Stimulated activated CD4-positive, alpha-beta T cell treated with anti-CD3 and anti-CD28 coated beads, Interleukin-4, amount 100 ng/mL, for 48 hours (primary cell): ENCODE measurements at places on chromosomes 5 and 9.

DNA sequence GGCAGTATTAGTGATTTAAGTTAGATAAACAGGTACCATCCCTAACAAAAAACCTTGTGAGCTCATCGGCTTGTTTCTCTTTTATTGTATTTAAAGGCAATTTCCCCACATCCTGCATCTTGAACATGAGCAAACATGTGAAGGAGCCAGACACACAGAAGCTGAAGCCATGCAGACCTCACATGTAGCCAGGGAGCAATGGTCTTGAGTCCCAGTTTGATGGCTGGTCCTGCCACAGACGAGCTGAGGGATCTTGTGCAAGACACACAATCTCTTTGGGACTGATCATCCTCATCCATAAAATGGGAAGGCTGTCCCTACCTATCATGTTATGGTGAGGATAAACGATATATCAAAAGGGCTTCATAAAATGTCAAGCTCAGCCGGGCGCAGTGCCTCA, 29.6 kb upstream of the XPA start:
- no peak for DNase-seq

- DNase-seq = no peak
Measured at GRCh38 chr5:4019841-4020240, 424.2 kb downstream of the IRX1 start.

DNA sequence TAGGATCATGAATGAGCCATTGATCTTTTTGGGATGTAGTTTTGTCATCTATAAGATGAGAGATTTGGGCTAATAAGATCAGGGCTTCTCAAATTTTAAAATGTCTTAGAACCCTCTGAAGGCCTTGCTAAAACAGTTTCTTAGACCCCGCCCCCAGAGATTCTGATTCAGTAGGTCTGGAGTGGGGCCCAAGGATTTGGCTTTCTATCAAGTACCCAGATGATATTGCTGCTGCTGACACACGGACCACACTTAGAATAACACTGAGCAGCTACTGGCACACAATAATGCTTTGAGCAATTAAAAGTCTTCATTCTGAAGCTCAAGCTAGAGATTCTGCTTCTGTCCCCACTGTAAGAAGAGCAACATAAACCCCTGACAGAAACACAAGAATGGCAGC, 216.7 kb downstream of the SMARCA2 start:
- DNase-seq = no peak

DNA sequence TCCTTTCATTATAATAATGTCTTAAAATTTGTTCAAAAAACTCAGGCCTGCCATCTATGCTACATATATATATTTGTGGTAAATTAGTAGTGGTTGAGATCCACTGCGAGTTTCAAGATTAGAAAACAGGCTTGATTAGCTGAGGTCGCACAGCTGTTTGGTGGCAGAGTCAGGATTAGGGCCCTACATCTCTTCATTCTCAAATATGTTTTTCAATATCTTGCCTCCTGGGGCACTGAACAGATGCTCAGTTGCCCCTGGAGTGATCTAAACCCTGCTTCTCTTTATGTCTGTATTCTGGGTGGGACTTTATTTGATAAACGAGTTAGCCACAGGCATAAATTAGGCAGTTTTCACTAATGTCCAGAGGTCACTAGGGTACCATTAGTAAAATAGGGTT, 27.8 kb upstream of the CEP120 start:
- DNase-seq = no peak

- no peak for DNase-seq
Measured at GRCh38 chr5:180466316-180466715, 27.9 kb upstream of the CNOT6 start.

GRCh38 chr9:114532561-114533237, 27.4 kb upstream of the WHRN start:
- no peak for DNase-seq

GRCh38 chr9:89843591-89843990, 238.8 kb downstream of the GADD45G start:
- no peak for DNase-seq

DNA sequence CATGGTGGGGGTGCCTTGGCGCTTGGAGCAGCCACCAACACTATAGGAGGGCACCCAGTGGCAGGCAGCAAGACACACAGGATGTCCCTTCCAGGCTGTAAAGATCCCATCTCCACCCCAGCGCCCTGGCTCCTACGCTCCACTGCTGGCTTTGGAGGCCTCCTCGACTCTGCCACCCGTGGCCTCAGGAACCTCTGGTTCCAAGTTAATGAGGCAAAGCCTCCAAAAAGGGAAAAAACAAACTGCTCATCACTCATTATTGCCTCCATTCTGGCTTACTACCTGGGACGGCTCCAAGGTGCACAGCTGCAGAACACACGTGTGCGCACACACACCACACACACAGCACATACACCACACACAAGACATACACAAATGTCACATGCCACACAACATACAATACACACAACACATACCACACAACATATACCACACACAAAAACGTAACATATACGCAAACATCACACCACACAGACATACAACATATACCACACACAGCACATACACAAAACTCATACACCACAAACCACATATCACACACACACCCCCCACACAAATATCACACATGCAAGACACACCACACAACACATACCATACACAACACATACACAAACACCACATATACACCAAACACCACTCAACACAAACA, 45.3 kb downstream of the ROR2 start:
- DNase-seq = no peak

- DNase-seq = no peak
Measured at GRCh38 chr9:78986446-78986845, 585.3 kb upstream of the TLE4 start.

DNA sequence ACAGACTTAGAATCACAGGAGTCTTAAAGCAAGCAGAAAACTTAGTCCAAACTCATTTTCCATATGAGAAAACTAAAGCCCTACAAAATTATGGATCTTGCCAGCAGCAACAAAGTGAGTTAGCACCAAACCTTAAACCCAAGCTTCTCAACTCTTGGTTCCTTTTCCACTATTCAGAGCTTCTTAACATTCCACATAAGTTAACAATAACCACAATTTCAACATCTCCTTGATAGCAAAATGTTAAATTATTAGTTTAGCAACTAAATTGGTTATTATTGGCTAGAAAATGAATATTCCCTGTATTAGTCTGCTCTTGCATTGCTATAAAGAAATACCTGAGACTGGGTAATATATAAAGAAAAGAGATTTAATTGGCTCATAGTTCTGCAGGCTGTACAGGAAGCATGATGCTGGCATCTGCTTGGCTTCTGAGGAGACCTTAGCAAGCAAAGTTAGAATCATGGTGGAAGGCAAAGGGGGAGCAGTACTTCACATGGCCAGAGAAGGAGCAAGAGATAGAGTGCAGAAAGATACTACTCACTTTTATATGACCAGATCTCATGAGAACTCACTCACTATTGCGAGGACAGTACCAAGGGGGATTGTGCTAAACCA, 26.2 kb upstream of the ARSB start:
- no peak for DNase-seq

GRCh38 chr9:109454041-109454440, 44.1 kb downstream of the PTPN3 start:
- no peak for DNase-seq

DNA sequence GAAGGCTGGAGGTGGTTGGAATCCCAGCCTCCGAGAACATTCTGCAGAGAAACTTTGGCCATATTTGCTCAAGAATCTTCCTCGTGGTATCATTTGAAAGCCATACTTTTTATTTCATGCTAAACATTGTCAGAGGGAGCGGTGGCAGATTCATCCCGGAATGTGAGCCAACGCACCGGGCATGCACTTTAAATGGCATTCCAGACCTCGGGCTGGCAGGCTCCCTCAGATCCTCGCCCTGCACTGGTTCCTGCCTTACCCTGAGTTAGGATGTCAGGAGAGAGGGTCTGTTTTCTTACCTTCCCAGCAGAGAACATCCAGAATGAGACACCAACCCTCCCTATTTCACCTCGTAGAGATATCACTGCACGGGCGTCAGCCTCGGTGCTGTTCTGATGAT, 33.8 kb downstream of the GDNF start:
- no peak for DNase-seq

- no peak for DNase-seq
Measured at GRCh38 chr5:16806711-16807546, 129.2 kb downstream of the MYO10 start.

GRCh38 chr9:85040821-85041465, 371.4 kb downstream of the NTRK2 start:
- no peak for DNase-seq

DNA sequence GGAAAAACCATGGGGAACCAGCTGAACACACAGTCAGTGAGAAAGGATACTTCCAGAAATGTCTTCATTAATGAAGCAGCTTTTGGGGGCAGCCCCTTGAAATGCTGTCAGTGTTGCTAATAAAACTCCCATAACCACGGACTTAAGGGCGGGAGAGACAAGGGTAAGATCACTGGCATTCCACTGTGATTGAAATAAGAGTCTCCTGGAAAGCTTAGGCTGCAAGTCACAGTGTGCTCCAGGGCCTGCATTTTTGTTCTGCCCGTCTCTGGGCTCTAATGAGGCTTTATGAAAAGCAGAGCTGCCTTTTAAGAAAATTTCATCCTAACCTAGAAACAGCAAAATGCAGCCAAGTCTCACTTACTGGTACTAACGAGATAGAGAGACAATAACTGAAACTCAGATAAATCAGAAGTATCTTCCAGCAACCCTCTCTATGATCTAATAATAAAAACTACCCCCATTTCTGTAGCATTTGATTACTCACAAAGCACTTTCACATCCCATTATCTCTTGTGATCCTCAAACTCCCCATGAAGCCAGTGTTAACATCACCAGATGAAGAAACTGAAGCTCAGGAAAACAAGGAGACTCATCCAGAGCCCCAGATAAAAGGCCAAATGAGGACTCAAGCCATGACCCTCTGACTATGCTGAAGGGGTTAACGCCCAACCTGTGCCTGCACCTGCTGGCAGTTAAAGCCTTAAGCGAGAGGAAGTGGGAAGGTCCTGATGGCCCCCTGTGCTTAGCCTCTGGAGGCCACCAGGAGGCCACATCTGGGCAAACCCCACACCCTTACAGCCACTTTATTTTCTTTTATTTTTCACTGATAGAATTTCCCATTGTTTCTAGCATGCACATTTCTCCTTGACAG, 37.5 kb downstream of the SPOCK1 start:
- no peak for DNase-seq

- no peak for DNase-seq
Measured at GRCh38 chr5:15500325-15501001, 483 bp downstream of the FBXL7 start.

DNA sequence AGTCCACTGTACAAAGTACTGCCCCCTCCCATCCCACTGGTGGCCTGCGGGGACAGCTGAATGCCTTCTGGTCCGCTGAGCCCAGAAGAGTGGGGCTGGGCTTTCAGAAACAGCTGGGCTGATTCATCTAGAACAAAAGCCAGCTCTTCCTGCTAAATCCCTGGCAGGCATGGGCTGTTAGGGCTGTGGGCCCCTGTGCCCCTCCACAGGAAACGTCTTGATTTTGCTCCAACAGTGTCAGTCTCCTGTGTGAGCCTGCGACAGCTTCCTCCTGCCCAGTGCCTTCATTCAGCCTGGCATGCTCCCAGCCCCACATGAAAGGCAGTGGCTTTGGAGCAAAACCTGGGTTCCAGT, 6.9 kb upstream of the GSN start:
- no peak for DNase-seq

- DNase-seq = no peak
Measured at GRCh38 chr5:151671950-151672349, 14.8 kb downstream of the SPARC start.

- DNase-seq = no peak
Measured at GRCh38 chr5:75662061-75662460, 50.8 kb downstream of the ANKDD1B start.

GRCh38 chr9:74556685-74557084, 59.5 kb downstream of the RORB start:
- DNase-seq = no peak

DNA sequence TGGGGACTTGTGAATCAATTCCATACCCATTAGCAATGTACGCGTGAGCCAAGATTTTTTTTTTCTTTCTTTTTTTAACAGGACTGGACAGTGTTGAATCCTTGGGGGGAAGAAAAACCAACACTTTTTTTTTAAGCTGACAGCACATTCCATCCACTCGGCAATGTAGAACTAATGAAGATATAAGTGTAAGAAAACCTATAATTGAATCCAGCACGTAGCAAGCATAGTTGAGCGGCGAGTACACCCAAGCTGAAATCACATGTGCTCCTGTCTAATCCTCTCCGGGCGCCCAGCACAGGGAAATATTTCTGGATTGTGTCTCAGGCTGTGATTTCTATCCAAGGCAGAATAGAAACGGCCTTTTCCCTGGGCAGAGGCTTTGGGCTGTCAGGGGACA, 118.2 kb downstream of the BOD1 start:
- no peak for DNase-seq

DNA sequence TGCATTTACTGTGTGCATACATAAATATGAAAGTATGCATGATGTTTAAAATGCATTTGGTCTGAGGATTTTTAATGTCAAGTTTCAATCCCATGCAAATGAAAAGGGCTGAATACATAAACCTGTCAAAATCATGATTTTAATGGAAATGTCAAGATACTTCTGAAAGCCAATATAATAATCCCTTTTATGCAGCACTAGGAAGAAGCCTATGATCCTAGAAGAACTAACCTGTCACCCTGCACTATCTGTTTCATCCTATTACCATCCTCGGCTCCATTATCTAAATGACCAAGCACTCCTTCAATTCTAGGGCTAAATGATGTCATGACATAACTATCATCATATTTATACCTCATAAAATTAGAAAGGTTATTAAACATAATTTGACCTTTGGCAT, 2229.4 kb upstream of the WWC1 start:
- no peak for DNase-seq

DNA sequence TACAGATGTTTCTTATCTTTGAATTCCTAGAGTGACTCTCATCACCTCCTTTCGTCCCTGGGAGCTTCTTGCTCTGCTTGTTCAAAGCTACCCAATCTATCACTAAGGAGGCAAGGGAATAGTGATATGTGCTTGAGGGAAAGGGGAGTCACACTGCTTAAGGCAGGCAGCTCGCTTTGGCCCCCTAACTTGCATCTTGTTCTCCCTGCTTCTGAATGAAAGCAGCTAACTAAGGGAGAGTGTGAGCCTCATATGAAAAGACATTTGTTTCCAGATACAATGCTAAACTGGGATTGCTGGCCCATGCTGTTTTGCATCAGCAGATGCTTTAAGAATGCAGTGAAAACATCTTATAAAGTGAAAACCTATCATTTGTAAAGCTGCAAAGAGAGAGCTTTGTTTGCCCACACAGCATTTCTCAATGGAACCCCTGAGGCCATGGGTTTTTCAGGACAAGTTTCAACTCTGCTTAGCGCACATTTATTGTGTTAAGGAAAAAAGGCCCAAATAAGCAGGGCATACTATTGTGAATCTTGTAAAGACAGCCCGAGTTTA, 367.9 kb upstream of the ADAMTSL1 start:
- no peak for DNase-seq

GRCh38 chr5:1243487-1244130, 18.4 kb downstream of the SLC6A18 start:
- no peak for DNase-seq

DNA sequence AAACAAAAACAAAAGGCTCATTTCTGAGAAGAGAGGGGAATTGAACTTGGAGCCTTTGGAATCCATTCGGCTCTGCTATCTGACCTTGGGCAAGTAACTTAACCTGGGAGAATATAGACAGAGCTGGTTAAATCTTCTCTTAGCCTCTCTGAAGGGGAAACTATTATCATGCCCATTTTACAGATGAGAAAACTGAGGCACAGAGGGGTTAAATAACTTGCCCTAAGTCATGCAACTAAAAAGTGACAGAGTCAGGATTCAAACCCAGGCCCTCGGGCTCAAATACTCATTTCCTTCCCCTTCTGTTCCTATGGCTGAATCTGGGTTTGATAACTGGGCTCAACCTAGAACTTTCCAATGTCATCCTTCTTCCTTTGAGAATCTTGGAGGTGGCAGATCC, 291.3 kb upstream of the MSX2 start:
- DNase-seq = no peak

- no peak for DNase-seq
Measured at GRCh38 chr5:119200795-119201194, 129.9 kb downstream of the DMXL1 start.
